ENCODE measurements at places on chromosomes 1 and 21.

GRCh38 chr1:216523449-216524190, 100.4 kb upstream of the USH2A start:
- DNase-seq: no peak

DNA sequence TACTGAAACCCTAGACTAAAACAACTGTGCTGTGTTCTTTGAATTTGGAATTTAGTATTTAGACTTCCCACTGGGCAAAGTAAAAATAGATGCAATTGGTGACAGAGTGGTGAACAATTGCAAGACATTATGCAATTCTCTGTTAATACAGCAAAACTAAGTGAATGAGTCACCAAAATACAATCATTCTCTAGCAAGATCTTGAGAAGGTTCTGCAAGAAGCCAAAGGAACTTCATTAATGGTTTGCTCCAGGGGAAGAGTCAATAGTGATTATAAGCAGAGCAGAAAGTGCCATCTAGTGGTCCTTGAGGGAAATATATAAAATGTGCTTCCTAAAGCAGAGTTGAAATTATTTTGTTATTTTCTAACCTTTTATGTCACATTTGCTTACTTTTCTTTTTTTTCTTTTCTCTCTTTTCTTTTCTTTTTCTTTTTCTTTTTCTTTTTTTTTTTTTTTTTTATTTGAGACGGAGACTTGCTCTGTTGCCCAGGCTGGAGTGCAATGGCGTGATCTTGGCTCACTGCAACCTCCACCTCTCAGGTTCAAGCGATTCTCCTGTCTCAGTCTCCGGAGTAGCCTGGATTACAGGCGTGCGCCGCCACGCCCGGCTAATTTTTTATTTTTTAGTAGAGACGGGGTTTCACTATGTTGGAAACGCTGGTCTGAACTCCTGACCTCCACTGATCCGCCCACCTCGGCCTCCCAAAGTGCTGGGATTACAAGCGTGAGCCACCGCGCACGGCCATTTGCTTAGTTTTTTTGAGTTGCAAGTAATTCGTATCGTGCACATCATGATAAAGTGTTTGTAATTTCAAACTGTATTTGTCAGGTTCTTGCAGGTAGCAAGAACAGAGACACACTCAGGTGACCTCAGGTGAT, 99.2 kb downstream of the CTH start:
- DNase-seq: no peak

GRCh38 chr1:56917356-56917755, 48.5 kb downstream of the C8B start:
- DNase-seq: no peak

DNA sequence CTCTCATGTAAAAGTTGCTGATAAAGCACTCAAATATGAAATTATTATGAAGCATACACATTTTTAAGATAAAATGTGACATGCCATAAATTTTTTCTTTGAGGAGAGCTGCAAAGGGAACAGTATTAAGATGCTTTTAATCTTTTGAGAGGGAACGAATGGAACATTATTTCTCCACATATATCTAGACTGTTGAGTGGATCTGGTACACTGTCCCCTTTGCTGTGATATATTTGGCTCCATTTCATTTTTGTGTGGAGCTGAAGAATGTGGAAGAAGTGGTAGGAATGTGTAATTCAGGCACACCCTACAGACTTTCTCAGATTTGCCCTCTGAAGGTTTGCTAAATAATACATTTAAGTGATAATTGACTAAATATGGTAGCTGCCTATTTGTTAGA, 31.7 kb downstream of the PGM1 start:
- DNase-seq: no peak

GRCh38 chr1:26579681-26580111, 50.1 kb downstream of the RPS6KA1 start:
- DNase-seq: no peak

DNA sequence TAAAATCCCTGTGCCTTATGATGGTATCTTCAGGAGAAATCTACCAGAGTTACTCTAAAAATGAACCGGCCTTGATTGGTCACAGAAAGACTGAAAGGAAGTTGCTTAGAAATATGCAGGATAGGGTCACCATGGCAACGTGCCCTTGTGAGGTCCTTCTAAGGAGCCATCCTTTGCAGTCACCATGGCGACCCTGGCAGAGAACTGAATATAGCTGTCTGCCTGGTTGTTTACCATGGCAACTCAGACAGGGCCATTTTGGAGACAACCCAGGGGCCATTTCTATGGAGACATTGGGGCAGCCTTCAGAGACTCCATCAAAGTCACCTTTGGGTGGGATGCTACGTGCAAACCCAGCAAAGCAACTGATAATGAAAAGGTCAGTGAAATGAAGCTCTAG, 43.0 kb downstream of the SNX7 start:
- DNase-seq: no peak

DNA sequence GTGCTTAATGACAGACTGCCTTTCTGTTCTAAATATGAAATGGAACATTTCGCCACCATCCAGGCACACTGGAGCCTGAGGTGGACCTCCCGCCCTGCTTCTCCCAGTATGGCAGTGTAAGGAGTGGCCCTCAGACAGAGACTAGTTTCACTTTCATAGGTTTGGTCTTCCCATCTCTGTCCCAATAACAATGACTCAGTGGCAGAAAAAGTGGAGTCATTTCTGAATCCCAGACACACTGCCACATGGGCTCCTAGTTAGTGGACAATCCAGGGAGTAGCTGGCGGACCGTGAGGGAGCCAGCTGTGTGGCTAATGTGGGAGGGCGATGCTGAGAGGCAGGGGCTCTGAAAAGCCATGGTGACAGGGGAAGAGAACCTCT, 95.6 kb upstream of the TSPAN2 start:
- no peak for DNase-seq

- no peak for DNase-seq
Observed at GRCh38 chr1:115419571-115419970, 81.5 kb upstream of the NGF start.

- no peak for DNase-seq
Observed at GRCh38 chr1:185062710-185063370, 17.5 kb downstream of the RNF2 start.

DNA sequence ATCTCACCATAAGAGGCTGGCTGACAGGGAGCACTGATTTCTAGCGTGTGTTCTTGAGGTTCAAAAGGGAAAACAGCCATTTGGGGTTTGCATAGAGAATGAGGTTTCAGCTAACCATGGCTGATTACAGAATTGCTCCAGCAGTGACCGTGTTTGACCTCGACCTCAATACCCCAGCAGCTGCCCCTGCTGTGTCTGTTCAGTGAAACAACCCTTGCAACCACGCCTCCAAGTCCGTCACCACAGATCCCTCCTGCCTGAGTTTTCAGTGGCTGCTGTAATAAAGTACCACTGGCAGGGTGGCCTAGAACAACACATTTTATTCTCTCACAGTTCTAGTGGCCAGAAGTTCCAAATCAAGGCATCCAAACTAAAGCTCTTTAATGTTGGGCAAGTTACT, 147.7 kb downstream of the HUNK start:
- no peak for DNase-seq

DNA sequence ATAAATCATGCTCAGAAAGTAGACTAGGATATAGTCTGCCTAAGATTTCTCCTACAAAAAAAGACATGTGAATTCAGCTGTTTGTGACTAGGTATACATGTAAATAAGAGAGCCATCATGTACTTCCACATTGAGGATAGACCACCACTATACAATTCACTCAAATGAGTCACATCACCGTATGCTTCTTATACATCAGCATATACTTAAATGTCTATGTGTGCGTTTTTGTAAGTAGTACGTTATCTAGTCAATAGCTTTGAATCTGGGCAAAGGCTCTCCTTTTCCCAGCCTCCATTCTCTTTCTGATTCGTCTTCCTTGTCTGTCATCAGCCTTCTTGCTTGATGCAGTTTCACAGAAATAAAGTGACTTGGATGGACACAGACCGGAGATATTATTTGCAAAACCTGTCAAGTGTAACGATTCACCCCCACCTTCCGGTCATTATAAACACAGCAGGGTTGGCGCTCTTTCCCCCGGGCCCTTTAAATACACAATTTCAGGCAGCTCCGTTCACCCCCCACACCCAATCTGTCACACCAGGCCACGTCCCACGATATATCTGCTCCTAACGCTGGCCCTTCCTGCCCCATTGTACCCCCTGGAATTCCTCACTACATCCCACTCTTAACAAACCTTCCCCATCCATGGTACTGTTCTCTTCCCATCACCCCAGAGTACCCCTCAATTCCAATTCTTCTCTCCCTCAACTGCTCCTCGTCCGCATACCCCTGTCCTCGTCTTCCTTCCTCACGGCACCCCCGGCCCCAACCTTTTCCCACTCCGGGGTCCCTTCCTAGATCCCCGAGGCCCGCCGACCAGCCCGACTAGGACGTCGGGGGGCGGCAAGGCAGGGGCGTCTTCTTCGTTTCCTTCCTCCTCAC, 636 bp downstream of the VAMP4 start:
- DNase-seq: peak; percentile 12

DNA sequence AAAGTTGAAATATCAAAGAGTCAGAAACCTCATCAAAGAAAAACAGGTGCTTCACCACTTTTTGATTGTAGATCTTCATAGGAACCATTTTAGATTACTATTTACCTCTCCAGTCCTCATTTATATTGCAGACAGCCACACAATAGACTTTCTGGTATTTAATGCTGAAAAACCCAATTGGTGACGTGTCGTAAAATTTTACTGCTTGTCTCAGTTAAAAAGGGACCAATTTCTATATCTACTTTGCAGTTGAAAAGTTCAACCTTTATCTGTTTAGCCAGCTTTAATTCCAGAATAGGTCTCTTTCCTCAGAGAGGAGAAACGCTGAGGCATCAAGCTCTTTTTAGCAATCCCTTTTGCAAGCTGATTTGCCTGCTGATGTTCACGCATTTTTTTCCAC, 1722.4 kb downstream of the PLA2G4A start:
- no peak for DNase-seq

DNA sequence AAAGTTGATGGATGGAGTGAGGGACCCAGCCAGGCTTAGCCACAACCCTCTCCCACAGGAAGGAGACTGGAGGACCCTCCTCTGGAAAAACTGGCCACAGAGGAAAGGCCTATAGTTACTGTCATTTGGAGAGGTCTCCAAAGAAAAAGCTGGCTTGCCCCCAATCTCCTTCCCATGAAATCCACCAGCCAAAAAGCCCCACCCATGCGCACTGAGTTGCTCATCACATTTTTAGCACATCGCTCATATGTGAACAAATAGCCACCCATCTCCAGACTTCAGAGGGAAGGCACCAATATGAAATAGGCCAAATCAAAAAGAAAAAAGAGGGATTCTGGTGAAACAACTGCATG, 36.9 kb upstream of the QSOX1 start:
- no peak for DNase-seq

DNA sequence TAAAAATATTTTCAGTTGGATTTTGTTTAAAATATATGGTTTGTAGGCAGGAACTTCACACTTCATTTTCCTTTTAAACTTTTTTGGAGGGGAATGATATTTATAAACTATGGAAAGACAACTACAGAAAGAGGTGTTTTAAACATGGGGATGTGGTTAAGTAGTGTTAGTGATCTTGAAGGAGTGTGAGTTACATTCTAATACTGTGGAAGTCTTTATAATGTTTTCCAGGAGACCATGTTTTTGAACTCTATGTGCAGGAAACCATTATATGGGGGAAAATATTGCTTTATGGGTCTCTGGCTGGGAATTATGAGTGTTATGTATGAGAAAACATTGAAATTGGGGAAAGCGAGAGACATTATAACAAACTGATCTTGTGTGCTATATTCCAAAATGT, 35.8 kb upstream of the COL24A1 start:
- DNase-seq: no peak

DNA sequence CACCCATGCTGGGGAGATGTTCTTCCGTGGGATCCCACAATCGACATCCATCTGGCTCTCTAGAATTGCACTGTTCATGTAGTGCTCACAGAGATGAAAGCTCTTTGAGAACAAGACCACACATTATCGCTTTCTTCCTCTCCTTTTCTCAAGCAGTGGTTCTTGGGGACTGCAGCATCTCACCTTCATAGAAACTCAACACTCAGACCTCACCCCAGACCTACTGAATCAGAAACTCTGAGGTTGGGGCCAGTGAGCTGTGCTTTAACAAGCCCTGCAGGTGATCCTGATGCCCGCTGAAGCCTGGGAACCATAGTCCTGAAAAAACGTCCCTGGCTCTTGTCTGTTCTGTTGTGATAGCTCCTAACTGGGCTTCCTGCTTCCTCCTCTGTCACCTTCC, 251.3 kb upstream of the FGGY start:
- no peak for DNase-seq

GRCh38 chr1:206705191-206705590, 20.5 kb downstream of the MAPKAPK2 start:
- no peak for DNase-seq

GRCh38 chr1:107680579-107680985, 284.4 kb downstream of the VAV3 start:
- no peak for DNase-seq
